M059J (cell line): ENCODE measurements at places on chromosomes 1 and 21. TPM values are rescaled to one million over a fixed set of nuclear protein-coding genes. Genes with fewer than 3 reads are reported as not detected.

- no peak for DNase-seq
Observed at GRCh38 chr1:153032073-153032472, 1.1 kb downstream of the SPRR1B start.

- DNase-seq: no peak
Observed at GRCh38 chr1:46192171-46192570, 6.1 kb downstream of the POMGNT1 start.

HSD17B7 gene
- 45.5 and 57.2 TPM in 2 replicates for total RNA-seq

DNA sequence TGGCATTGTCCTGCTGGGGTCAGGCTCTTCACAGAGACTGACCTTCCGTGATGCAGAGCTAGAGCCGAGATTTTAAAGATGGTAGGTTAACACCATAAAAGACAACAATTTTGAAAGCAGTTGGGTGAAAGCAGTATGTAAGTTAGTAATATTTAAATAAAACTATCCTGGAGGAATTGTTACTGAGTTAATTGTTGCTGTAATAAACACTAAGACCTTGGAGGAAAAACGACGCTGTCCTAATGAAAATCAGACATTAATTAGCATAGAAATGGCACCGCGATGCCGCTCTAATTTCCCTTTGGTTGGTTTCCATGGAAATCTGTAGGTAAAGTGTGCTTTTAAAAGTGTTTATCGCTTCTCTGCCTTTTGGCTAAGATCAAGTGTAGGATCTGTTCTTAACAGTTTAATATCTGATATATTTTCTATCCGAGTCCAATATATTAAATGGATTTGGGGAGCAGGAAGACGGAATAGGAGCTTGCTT lies 745 bp upstream of the ANP32E start:
- no peak for DNase-seq

TMPRSS2 gene
- 2.3 and 5.5 TPM in 2 replicates for total RNA-seq

- DNase-seq: no peak
Observed at GRCh38 chr1:227733309-227733705, 1.8 kb downstream of the JMJD4 start.
